ENCODE measurements at places on chromosomes 4 and X.

DNA sequence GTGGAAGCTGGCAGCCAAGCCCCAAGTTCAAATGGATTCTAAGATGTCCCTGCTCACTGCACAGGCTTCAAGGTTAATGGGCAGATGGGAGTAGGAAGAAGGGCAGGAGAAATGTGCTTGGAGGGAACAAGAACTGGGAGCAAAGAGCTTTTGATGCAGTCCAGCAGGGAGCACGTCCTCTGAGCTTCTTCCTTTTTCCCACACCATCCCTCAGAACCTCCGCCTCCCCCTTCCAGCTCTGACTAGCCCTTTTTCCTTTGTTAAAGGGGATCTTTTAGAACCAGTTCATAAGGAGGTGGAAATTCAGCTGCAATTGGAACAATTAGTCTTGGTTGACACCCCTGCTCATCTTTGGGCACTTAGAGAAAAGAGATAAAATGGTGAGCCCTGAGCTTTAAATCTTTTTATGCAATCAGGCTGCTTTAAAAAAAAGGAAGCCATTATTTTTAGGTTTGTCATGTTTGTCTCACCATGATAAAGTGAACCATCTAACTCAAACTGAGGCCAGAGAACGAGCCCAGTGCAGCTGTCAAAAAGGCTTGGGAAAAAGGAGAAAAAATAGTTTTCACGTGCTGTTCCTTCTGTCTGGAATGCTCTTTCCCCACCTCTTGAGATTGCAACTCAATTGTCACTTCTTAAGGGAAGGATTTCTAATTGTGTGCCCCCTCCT, 135.8 kb upstream of the IL1RAPL2 start:
- DNase-seq: no peak

DNA sequence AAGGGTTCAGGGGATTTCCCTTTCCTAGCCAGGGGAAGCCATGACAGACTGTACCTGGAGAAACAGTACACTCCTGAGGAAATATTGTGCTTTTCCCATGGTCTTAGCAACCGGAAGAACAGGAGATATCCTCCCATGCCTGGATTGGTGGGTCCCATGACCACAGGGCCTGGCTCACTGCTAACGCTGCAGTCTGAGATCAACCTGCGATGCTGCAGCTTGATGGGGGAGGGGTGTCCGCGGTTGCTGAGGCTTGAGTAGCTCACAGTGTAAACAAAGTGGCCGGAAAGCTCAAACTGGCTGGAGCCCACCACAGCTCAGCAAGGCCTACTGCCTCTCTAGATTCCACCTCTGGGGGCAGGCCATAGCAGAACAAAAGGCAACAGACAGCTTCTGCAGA, 819.5 kb downstream of the TECRL start:
- no peak for DNase-seq

- no peak for DNase-seq
These were observed 104.4 kb upstream of the MYOZ2 start for GRCh38 chr4:119031218-119031617.

DNA sequence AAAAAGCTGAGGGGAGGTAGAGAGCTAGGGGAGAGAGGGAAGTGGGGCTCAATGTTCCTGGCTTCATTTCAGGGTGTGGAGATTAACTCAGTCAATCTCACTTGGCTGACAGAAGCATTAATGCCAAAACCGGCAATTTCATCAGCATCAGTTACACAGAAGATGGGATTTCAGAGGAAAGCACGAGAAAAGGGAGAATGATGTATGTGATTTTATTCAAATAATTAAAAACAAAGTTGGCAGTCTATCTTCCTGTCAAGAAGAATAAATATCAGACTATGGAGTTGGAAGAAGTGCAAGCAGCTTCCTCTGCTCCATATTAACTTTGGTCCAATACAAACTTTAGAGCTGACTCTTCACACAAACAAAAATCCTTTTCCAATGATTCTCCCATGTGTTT, 29.6 kb upstream of the HCCS start:
- no peak for DNase-seq

- no peak for DNase-seq
These were observed 233.0 kb upstream of the MAD2L1 start for GRCh38 chr4:120299631-120300030.

DNA sequence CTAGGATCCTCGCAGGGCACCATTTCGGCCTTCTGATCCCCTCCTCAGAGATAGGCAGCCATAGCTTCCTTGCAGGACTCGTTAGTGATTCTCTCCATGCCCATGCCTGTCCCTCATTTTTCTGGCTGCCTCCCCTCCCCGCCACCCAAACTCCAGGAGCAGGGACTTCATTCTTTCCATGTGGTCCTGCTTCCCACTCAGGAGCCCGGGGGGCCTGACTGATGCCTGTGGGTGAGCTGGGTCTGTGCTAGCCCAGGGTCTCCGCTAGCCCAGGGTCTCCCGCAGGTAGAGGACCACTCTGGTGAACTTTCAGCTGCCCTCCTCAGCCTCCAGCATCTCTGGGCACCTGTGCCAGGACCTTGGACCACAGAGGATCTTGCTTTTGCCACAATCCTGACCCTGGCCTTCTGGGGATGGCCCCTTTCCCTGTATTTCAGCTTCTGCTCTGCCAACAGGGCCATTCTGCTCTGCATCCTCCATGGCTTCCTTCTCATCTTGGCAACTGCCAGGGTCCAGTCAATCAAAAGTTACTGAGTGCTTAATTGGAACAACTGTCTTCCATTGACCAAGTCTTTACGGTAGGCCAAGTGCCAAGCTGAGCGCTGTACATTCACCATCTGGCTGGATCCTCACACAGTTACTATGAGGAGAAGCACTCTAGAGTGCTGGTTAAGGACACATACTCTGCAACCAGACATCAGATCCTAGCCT, 152.2 kb downstream of the EFNB1 start:
- DNase-seq: no peak

DNA sequence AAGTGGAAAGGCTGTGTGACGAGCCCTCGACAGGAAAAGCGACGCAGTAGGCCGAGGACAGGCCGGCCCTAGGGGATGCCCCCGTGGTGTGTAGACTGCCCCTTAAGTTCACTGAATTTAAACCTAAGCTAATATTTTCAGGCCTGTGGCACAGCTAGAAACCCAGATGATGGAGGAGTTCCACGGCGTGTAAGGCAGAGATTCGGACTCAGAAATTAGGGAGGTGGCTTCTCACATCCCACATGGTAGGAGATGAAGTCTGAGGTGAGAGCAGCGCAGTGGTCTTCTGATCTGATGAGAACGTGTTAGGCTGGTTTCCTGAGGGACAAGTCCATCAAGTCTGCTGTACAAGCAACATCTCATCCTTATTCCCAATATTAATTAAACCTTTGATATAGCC, 7.8 kb downstream of the LRP2BP start:
- no peak for DNase-seq

DNA sequence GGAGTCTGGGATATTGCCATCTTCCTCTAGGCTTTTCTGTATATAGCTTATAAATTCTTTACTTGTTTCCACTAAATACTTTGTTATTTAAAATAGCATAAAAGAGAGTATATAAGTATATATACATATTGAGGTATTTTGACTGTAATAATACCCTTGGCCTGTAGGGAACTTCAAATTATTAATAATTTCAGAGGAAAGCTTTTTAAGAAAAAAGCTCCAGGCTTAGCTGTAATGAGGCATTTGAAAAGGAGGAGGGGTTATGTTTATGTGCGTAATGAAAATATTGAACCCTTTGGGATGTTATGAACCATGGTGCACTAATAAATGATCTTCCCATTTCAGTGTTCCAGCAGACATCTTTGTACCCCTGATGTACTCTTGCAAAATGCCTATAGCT, 578.1 kb downstream of the RPA4 start:
- DNase-seq: no peak

DNA sequence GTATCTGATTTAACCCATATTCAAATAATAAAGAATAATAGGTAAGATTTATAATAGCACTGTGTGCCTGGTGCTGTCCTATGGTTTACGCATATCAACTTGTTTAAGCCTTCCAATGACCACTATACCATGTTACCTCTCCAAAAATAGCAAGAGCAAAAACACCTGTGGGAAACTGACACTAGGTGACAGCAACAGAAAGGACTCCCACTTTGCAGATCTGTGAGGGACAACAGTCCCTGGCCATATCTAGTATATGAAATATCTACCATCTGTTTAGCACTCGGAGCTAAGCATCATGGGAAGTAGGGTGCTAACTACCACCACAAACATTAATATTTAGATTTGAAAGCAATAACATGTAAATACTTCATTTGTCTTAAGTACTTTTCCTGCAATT, 55.7 kb upstream of the TXK start:
- no peak for DNase-seq
